Activated T-helper 1 cell treated with Interleukin-2 at 50 U/mL for 16 hours (primary cell): ENCODE measurements at places on chromosomes 13 and 19.

GRCh38 chr13:105213512-105213911 is 1322.0 kb downstream of the EFNB2 start:
- DNase-seq = no peak

DNA sequence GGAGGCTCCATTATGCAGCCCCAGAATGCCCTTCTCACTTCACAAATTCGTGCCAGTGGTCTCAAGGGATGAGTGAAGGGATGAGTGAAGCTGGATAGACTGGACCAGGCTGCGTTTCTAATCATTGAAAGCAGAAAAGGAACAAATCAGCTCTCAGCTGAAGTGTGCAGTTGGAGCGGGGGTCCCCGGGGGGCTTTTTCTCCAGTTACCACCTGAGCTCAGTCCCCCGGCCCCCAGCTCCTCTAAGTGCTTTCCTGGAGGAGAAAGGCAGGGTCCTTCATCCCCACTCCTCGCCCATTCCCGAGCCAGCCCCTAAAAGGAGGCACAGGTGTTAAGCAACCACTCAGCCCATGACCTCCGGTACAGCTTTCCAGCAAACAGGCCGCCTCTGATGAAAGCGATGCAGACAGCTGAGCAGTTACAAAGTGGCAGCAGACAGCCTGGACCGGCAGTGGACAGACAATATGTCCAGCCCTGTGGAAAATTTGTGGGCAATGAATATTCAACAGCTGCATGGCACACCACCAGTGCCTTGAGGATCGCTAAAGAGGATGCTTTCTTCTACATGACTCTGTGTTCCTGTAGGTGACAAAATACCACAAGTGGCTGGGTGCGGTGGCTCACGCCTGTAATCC is 110.7 kb upstream of the UBL3 start:
- no peak for DNase-seq

GRCh38 chr19:35931874-35932202 is 4.3 kb upstream of the LRFN3 start:
- no peak for DNase-seq

DNA sequence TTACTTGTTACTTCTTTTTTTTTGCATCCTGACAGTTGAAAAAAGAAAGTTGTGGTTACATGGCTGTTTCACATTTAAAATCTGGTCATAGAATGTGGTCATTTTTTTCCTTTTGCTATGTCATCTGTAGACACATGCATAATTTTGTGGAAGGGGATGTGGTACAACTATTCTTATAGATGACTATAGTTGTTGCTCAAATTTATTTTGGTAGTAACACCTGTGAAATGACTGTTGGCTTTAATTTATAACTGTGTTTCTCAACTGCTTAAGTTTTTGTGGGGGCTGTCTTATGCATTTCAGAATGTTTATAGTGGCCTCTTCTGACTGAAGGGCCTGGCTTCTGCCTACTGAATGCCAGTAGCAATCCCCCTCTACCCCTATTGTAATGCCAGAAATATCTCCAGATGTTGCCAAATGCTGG is 130.5 kb downstream of the PAN3 start:
- DNase-seq = no peak

DNA sequence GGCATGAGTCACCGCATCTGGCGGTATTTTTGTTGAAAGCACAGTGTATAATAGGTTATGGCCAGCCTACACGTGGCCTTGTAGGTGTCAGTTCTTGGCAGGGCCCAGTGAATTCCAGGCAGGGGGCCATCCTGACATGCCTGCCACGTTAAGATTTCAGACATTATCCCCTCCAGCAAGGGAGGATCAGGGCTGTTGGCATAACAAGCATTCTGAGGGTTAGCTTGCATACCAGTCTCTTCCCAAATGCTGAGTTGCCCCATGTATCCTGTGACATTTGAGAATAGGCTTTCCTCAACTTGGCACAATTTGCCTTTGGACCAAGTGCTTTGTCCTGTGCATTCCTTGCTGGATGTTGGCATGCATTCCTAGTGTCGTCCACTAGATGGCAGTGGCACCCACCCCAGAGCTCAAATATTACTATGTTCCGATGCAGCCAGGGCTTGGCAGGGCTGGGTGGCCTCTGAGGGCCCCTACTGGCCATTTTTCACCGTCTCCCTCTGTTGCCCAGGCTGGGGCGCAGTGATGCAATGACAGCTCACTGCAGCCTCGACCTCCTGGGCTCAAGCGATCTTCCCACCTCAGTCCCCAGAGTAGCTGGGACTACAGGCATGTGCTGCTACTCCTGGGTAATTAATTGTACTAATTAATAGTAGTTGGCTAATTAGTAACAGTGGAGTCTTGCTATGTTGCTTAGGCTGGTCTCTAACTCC is 31.2 kb downstream of the NLRP12 start:
- DNase-seq = peak; percentile 57
